ENCODE measurements at places on chromosomes 16 and 17.

DNA sequence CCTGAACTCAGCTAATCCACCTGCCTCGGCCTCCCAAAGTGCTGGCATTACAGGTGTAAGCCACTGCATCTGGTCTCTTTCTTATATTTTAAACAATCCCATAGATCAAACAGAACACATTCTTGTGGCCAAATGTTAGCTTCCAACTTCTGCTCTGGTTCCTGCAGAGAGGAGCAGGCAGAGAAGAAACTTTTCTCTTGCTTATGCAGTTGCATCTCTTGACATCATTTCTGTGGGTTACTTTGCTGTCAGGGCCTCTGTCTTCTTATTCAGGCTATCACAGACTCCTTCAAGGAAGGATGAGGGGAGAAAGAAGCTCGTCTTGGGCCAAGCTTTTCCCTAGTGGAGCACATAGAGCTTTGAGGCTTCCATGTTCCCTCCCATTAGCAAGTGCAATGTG is 7.8 kb downstream of the HSD17B2 start:
- DNase-seq = no peak

DNA sequence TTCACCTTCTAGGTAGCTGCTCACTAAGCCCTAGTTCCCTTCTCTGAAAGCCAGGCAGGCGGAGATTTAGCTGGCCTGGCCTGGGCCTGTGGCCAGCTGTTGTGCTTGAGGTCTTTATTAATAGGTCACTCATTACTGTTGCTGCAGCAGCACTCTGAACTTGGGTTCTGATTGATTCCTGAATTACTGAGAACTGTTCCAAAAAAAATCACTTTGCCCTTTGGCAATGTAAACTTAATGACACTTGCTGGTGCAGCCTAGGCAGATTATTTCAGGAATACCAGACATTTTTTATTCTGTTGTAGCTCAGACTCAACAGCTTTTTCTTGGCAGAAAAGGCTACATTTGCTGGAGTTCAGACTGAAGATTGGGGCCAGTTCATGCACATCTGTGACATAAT is 2.7 kb downstream of the TOM1L1 start:
- no peak for DNase-seq

- DNase-seq = no peak
Measured at GRCh38 chr17:42844271-42844670, at the start of gene AOC2. AOC2 (plus strand) TSS chr17:42844580; CDS start chr17:42844627, 47 bp downstream.

DNA sequence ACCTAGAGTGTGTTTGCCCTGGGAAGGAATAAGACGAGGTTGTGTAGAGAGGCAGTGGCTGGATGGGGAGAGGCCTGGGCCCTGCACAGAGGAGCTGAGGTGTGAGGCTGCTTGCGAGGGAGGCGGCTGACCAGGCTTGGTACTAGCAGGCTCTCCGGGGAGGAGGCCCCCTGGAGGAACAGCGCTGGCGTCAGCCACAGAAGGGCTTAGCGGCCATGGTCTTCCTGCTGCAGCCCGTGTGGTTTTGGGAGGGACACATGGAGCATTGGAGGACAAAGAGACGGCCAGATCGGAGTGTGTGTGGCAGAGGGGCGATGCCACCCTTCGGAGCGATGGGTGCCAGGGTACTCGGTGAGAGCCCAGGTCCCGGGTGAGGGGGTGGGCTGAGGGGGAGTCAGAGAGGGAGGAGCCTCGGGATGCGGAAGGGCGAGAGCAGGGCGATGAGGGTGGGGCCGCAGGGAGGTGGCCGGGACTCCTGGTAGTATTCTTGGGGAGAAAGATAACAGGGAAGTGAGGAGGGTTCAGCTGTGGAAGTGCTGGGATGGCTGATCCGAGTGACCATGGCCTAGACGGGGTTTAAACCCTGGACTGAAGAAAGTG is 8.3 kb downstream of the BANP start:
- no peak for DNase-seq

Measured in activated CD4-positive, alpha-beta T cell treated with anti-CD3 and anti-CD28 coated beads, Interleukin-2, amount 10 ng/mL, durations not matched to agents 7 days and 5 days (primary cell).